SK-N-SH (cell line): ENCODE measurements at places on chromosomes 16 and 17.
A peak's percentile ranks its signal among the peaks of the same experiment; 100 is the strongest.

GRCh38 chr17:73623247-73623646 lies 21.0 kb downstream of the SDK2 start:
- no peak for DNase-seq

DNA sequence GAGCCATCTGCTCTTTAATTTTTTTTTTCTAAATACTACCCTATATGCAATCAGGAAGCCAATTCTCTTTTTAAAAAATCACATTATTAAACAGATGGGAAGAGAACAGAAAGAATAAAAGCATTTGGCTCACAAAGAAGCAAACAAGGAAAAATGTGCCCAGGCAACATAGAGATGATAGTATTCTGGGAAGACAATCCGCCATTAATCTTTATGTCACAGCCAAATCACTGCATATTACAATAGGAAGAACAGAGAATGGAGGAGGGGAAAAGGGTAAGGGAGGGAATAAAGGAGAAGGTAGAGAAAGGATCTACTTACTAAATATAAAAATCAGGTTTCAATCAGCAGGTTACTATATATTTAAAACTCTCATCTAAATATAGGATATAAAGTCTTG lies 34.3 kb downstream of the STAT5B start:
- DNase-seq: no peak

- no peak for DNase-seq
Observed at GRCh38 chr17:71067669-71068407, 898.5 kb downstream of the KCNJ2 start.

GRCh38 chr17:44933824-44934744 lies 13.5 kb downstream of the KIF18B start:
- DNase-seq: peak; percentile 15

DNA sequence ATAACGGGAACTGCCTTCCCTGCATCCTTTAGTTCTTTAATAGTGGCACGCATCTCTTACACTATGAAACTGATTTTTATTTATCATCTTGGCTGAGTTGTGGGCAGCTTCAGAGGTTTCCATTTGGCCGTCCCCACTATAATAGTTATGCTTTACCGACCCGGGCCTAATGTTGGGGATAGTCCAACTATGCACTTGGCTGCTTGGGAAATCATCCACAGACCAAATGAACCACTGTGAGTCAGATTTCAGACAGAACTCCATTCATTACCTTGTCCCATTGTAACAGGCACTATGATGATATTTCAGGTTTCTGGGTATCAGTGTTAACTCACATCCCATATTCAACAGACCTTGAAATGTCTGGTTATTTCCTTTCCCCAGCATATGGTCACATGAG lies 6.1 kb upstream of the SLFN5 start:
- DNase-seq: no peak

GRCh38 chr16:68900009-68900408 lies 56.7 kb downstream of the TANGO6 start:
- DNase-seq: no peak

GRCh38 chr17:31788956-31789355 lies 70.1 kb downstream of the COPRS start:
- DNase-seq: no peak

DNA sequence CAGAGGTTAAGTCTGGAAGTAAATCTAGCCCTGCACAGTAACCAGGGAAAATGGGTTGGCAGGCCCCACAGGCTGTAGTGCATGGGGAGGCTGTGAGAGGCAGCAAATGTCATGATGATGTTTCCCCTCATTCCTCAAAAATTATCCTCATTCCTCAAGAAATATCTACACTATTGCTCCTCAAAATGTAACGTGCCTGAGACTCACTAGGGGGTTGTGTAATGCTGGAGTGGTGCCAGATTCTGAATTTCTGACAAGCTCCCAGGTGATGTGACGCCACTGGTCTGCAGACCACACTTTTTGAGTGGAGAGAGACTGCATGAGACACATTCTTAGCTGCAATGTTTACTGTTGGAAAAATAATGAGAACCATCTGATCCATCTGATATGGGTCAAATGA lies 1.2 kb upstream of the MPP3 start:
- no peak for DNase-seq

DNA sequence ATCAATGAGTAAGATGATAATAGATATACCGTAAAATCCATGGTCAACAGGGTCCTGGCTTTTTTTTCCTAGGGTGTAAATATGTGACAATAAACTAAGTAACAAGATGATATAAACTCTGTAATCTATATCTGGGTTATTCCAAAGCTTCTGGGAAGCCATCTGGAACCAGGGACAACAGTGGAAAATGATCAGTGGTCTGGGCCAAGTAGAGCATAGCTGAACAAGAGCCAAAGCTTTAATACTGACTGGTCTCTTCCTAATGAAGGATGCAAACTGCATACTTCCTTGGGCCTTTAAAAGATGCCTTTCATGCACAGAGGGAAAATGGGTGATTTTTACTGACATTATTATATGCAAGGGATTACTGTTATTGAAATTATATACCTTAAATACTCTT lies 8.9 kb downstream of the CA10 start:
- DNase-seq: no peak

GRCh38 chr16:9476744-9477143 lies 385.3 kb downstream of the HAPSTR1 start:
- DNase-seq: no peak

- DNase-seq: no peak
Observed at GRCh38 chr17:60630352-60630751, 30.4 kb downstream of the PPM1D start.

GRCh38 chr17:40796846-40797245 lies 2.9 kb downstream of the KRT28 start:
- no peak for DNase-seq

GRCh38 chr17:6108382-6108781 lies 38.2 kb downstream of the WSCD1 start:
- no peak for DNase-seq

GRCh38 chr17:2089021-2089422 lies 34.1 kb downstream of the HIC1 start:
- no peak for DNase-seq

- peak; percentile 24 for DNase-seq
Observed at GRCh38 chr17:58184308-58184985, 8.1 kb upstream of the EPX start.

- no peak for DNase-seq
Observed at GRCh38 chr17:74119049-74119580, 84.4 kb upstream of the RPL38 start.

DNA sequence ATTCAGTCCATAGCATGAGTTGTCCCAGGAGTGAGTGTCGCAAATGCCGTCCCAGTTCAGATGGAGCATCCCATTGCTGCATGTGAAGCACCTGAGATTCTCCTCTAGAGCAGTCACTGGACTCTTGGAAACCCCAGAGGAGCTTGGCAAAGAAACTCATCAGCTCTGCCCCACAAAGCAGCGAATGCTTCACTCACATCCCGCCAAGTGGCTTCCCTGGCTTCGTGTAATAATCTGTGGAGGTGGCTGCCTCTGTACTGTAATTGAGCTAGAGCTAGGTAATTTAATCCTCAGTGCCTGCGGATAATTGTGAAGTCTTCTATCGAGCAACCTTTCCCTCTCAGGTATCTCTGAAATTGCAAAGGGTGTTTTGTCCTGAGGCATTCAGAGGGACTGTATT lies 107.1 kb downstream of the SNX29 start:
- DNase-seq: no peak
